A549 treated with GW870086 at 1 μM for 4 hours (cell line): ENCODE measurements at places on chromosomes 2 and 18. TPM values are rescaled to one million over a fixed set of nuclear protein-coding genes. Genes with fewer than 3 reads are reported as not detected.

Gene SUCLG1
- 88.2 to 103 TPM (median 95.7 TPM) in 5 replicates for total RNA-seq

Gene FBXO36
- 1.2 to 1.7 TPM (median 1.4 TPM) in 5 replicates for total RNA-seq

Gene GLI2
- total RNA-seq, result 16.9 to 27.3 TPM (median 22.9 TPM) in 5 replicates

Gene KLHL14
- total RNA-seq, result not detected in 5 replicates

Gene SEC11C
- 54.6 to 61.2 TPM (median 60.5 TPM) in 5 replicates for total RNA-seq

Gene TCF23
- not detected in 5 replicates for total RNA-seq

Gene PDE11A
- 0.27 to 0.67 TPM (median 0.49 TPM) in 5 replicates for total RNA-seq

Gene CXCR4
- 0.60 to 1.1 TPM (median 0.80 TPM) in 5 replicates for total RNA-seq

Gene REEP1
- total RNA-seq, result 0.77 to 1.1 TPM (median 1.1 TPM) in 5 replicates

Gene ASB18
- total RNA-seq, result 0.03 TPM in 1 of 5 replicates, not detected in the others

Gene PXDN
- total RNA-seq, result 9.2 to 16.5 TPM (median 14.5 TPM) in 5 replicates

Gene PROKR1
- total RNA-seq, result 0.03 TPM in 1 of 5 replicates, not detected in the others

Gene ESPNL
- total RNA-seq, result 0.10 to 0.17 TPM (median 0.15 TPM) in 5 replicates

Gene COL5A2
- total RNA-seq, result 41.6 to 76.5 TPM (median 71.6 TPM) in 5 replicates

Gene ANKRD29
- total RNA-seq, result 10.6 to 17.8 TPM (median 16.6 TPM) in 5 replicates

Gene GCKR
- total RNA-seq, result 0.08 to 0.80 TPM (median 0.43 TPM) in 4 of 5 replicates, not detected in the other

Gene CTAGE1
- total RNA-seq, result not detected in 5 replicates

Gene SLC35F6
- 33.9 to 40.9 TPM (median 38.7 TPM) in 5 replicates for total RNA-seq

Gene USP14
- 59.1 to 68.1 TPM (median 65.4 TPM) in 5 replicates for total RNA-seq

Gene CUL3
- 65.0 to 73.9 TPM (median 71.1 TPM) in 5 replicates for total RNA-seq

Gene CFAP221
- 0.09 to 0.38 TPM (median 0.26 TPM) in 4 of 5 replicates, not detected in the other for total RNA-seq

Gene SCG2
- total RNA-seq, result 0.82 to 1.4 TPM (median 0.99 TPM) in 5 replicates

Gene SMCHD1
- total RNA-seq, result 13.3 to 18.6 TPM (median 14.6 TPM) in 5 replicates

Gene G6PC2
- not detected in 5 replicates for total RNA-seq

Gene REG3A
- not detected in 5 replicates for total RNA-seq

Gene UNC80
- not detected in 5 replicates for total RNA-seq

Gene HOXD9
- 0.78 to 1.7 TPM (median 1.2 TPM) in 5 replicates for total RNA-seq

Gene TMEM37
- total RNA-seq, result 0.98 to 1.9 TPM (median 1.6 TPM) in 5 replicates

Gene ITGA6
- 40.7 to 58.2 TPM (median 51.8 TPM) in 5 replicates for total RNA-seq

Gene TACR1
- total RNA-seq, result 0.06 to 0.23 TPM (median 0.07 TPM) in 3 of 5 replicates, not detected in the others

Gene LCT
- 0.02 to 0.07 TPM (median 0.03 TPM) in 5 replicates for total RNA-seq

Gene TNS1
- total RNA-seq, result 12.4 to 26.9 TPM (median 19.2 TPM) in 5 replicates

Gene GPC1
- 159 to 236 TPM (median 226 TPM) in 5 replicates for total RNA-seq

Gene INPP5D
- 0.35 to 0.88 TPM (median 0.50 TPM) in 5 replicates for total RNA-seq

Gene FOXD4L1
- total RNA-seq, result 0.24 to 0.56 TPM (median 0.30 TPM) in 5 replicates

Gene PSMA8
- not detected in 5 replicates for total RNA-seq

Gene SERPINB12
- not detected in 5 replicates for total RNA-seq

Gene CNDP1
- not detected in 5 replicates for total RNA-seq

Gene MOGAT1
- total RNA-seq, result not detected in 5 replicates

Gene DNAH7
- total RNA-seq, result 0.54 to 1.8 TPM (median 1.4 TPM) in 5 replicates

Gene LRRC30
- total RNA-seq, result not detected in 5 replicates

Gene CD8B2
- total RNA-seq, result not detected in 5 replicates

Gene SERPINB4
- total RNA-seq, result 0.07 to 0.26 TPM (median 0.15 TPM) in 5 replicates

Gene TDRD15
- not detected in 5 replicates for total RNA-seq

Gene CD207
- total RNA-seq, result not detected in 5 replicates

Gene SNORC
- 4.6 to 14.4 TPM (median 10.0 TPM) in 5 replicates for total RNA-seq

Gene CLEC4F
- total RNA-seq, result not detected in 5 replicates

Gene DTNA
- 0.10 to 0.33 TPM (median 0.27 TPM) in 4 of 5 replicates, not detected in the other for total RNA-seq

Gene CERS6
- 13.4 to 18.7 TPM (median 17.1 TPM) in 5 replicates for total RNA-seq

Gene ATL2
- 43.9 to 68.7 TPM (median 58.6 TPM) in 5 replicates for total RNA-seq

Gene TSPYL6
- total RNA-seq, result not detected in 5 replicates

Gene LYG1
- 0.93 to 2.2 TPM (median 1.6 TPM) in 5 replicates for total RNA-seq

Gene MTCL1
- total RNA-seq, result 49.9 to 68.0 TPM (median 63.1 TPM) in 5 replicates

Gene GAL3ST2
- total RNA-seq, result 0.10 to 0.34 TPM (median 0.13 TPM) in 5 replicates
